ENCODE measurements at places on chromosomes 12 and 14. TPM values are rescaled to one million over a fixed set of nuclear protein-coding genes. Genes with fewer than 3 reads are reported as not detected.

GRCh38 chr14:65332141-65332871, 80.2 kb upstream of the FUT8 start:
- no peak overlapping the region for H3K4me3 ChIP-seq
- no peaks in the 10 kb centered on the region for H3K27me3 ChIP-seq

DNA sequence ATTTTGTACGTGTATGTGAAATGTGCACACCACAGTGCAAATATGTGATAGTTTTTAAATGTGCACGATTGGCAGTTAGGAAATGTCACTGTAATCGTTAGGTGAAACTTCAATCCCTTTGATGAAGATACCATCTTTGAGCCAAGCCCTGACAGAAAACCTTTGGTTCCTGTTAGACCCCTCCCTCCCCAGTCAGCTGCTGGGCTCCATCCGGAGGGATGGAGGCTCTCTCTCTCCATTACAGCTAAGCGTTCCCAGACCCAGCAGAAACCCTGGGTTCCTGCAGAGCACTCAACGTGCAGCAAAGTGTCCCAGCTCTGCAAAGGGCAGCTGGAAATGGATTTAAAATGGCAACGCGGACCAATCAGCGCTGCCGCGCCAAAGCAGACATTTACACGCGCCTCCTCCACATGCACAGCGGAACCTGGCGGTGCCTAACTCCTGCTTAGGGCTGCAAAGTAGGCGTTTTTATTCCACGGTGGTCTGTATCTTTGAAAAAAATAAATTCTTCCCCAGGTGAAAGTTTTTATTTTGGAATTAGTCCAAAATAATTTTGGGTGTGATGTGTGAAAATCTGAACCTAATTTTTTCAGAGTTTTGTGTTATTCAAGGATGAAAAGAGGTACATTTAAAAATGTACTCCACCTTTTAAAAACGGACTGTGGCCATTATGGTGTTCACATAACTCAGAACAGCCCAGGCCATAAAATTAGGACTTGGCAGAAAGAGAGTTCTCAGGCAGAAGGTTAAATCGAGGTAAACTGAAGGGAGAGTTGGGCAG, 1.4 kb upstream of the HMGA2 start:
- no peak overlapping the region for H3K4me3 ChIP-seq
- no peak overlapping the region for H3K27ac ChIP-seq
- H3K4me1 ChIP-seq: peaks cover 14% of the 10 kb centered on the region

DNA sequence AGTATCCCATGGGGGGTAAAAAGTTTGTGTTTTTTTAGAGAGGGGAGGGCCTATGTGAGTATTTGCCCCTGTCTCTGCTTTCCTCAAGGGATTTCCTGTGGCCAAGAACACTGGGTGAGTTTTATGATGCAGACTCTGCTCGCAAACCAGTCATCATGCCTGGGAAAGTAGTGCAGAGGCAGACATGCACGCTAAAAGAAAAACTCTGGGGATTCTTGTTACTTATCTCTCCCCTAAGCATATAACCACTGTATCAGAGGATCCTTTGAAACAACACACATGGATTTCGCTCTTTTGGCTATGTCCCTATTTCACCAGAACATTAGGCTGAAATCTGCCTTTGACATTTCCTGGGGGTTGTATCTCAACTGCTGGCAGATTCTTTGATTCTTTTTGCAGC, 1845.8 kb upstream of the SEL1L start:
- no peak overlapping the region for H3K27ac ChIP-seq
- H3K27me3 ChIP-seq: no peaks in the 10 kb centered on the region
- DNase-seq: no peak
- H3K36me3 ChIP-seq: no peaks in the 10 kb centered on the region

- H3K36me3 ChIP-seq: peaks cover 5% of the 10 kb centered on the region
- H3K4me1 ChIP-seq: peaks cover 66% of the 10 kb centered on the region
- H3K27me3 ChIP-seq: no peaks in the 10 kb centered on the region
- H3K27ac ChIP-seq: peak overlapping the region; percentile 75
These were observed 10.7 kb downstream of the CREBL2 start for GRCh38 chr12:12622418-12622817.

IGF1 gene
- not detected for polyA plus RNA-seq

DNA sequence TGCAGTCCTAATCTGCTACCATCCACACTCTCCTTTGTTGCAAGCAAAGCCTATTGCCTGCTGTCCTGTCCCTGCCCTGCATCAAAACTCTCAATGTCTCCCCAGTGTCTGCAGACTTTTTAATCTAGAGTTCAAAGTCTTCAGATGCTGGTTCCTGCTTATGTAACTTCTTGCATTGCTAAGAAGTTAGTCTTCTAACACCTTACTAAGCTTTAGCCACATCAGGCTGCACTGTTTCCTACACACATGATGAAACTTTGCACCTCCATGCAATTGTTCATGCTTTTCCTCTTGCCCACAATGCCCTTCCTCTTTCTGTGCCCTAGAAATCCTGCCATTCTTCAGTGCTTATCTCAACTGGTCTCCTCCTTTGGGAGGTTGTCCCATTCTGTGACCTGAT, 16.2 kb upstream of the DICER1 start:
- H3K27me3 ChIP-seq: no peaks in the 10 kb centered on the region
- H3K4me3 ChIP-seq: no peak overlapping the region
- H3K4me1 ChIP-seq: no peaks in the 10 kb centered on the region
- DNase-seq: no peak
- H3K36me3 ChIP-seq: no peaks in the 10 kb centered on the region

CKB gene
- polyA plus RNA-seq: 1.7 TPM

TOMM20L gene
- polyA plus RNA-seq: not detected

KRT75 gene
- polyA plus RNA-seq: not detected

TRHDE gene
- not detected for polyA plus RNA-seq

DNA sequence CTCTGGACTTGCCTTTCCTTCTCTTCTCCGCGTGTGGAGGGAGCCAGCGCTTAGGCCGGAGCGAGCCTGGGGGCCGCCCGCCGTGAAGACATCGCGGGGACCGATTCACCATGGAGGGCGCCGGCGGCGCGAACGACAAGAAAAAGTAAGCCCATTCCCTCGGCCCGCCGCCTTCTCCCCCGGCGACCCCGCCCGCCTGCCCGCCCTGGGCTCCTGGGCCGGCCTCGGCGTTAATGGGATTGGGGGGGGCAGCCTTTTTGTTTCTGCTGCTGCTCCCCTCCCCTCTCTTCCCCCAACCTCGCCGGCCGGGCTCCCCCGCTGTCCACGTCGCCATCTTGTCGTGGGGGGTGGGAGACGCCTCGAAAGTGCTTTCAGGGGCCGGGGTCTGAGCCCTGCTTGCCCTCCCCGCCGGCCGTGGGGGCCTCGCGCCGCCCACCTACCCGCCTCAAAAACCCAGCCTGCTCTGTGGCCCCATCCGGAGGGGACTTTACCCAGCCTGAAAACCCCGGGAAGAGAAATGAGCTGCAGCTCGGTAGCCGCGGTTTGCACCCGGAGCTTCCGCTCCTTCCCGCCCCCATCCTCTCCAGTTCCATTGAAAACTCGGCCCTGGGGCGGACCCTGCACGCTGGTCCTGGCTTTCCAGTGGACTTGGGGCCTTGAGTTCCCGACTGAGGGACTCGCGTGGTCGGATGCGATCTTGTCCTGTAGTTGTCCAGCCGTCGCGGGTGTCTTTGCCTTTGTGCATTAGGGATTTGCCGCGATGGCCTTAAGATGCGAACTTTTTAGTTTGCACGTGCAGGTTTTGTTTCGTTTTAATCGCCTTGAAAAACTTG, 598 bp downstream of the HIF1A start:
- H3K27ac ChIP-seq: peak overlapping the region; percentile 89
- peak; percentile 58 for DNase-seq
- H3K27me3 ChIP-seq: no peaks in the 10 kb centered on the region
- H3K4me3 ChIP-seq: peak overlapping the region; percentile 95

DNA sequence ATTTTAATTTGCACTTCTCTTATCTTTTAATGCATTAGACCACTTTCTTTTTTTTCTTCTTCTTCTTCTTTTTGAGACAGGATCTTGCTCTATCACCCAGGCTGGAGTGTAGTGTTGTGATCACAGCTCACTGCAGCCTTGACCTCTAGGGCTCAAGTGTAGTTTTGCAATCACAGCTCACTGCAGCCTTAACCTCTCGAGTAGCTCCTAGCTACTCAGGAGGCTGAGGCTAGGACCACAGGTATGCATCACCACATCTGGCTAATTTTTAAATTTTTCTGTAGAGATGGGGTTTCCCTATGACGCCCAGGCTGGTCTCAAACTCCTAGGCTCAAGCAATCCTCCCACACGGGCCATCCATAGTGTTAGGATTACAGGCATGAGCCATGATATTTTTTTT, 12.7 kb downstream of the TMED8 start:
- DNase-seq: no peak
- H3K4me3 ChIP-seq: no peak overlapping the region
- peaks cover 2% of the 10 kb centered on the region for H3K36me3 ChIP-seq
- H3K4me1 ChIP-seq: peaks cover under 1% of the 10 kb centered on the region
- H3K27ac ChIP-seq: no peak overlapping the region

KLC1 gene
- 65.4 TPM for polyA plus RNA-seq

SLC4A8 gene
- polyA plus RNA-seq: 0.16 TPM

GRCh38 chr12:28191051-28192048, 1.1 kb downstream of the CCDC91 start:
- peak overlapping the region; percentile 97 for H3K4me3 ChIP-seq
- peak overlapping the region; percentile 99 for H3K27ac ChIP-seq
- no peaks in the 10 kb centered on the region for H3K36me3 ChIP-seq

DNA sequence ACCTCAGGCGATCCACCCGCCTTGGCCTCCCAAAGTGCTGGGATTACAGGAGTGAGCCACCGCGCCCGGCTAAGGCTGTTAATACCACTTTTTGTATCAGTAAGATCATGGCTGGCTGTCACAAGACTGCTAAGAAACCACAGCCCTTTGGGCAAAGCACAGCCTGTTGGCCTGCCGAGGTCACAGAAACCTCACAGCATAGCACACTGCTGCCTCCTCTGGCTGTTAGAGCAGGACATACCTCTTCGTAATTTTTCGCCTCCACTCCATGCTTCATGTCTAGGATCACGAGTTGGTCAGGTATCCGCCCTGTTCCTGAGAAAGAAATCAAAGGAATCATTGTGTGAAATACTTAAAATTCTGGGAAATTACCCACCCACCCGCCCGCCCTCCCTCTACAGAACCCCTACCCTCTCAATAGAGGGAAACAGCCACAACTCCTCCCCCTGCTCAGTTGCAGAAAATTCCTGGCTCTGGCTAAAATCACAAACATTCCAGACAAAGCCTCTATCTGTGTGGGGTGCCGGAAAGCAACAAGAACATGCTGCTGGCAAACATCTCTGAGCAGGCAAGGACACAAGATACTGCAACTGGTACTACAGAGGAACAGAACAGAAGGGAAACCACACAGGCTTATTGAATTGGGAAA, 20.7 kb upstream of the NEK9 start:
- no peak overlapping the region for H3K27ac ChIP-seq
- no peak overlapping the region for H3K4me3 ChIP-seq
- H3K27me3 ChIP-seq: no peaks in the 10 kb centered on the region
- H3K36me3 ChIP-seq: peaks cover 46% of the 10 kb centered on the region
- peak; percentile 40 for DNase-seq
- peaks cover 24% of the 10 kb centered on the region for H3K4me1 ChIP-seq

OTX2 gene
- not detected for polyA plus RNA-seq

IRAK4 gene
- 33.5 TPM for polyA plus RNA-seq

DNA sequence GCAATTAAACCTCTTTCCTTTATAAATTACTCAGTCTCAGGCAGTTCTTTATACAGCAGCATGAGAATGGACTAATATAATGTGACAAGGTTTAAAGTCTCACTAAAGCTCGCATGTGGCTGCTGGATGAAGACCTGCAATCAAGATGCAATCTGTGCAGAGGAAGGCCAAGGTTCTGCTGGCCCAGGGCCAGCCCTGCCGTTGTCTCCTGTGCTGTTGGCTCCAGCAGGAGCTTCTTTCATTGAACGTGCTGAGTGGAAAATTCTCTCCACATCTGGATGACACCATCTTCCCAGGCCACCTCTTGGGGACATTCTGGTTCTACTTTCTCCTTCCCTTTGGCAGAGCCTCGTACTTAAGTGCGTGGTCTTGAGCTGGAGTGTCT, 742.2 kb downstream of the VRK1 start:
- H3K27ac ChIP-seq: no peak overlapping the region
- no peak overlapping the region for H3K4me3 ChIP-seq
- H3K4me1 ChIP-seq: peaks cover 3% of the 10 kb centered on the region
- no peak for DNase-seq
- H3K27me3 ChIP-seq: no peaks in the 10 kb centered on the region
- H3K36me3 ChIP-seq: no peaks in the 10 kb centered on the region

GRCh38 chr12:10716704-10717315, 6.3 kb downstream of the YBX3 start:
- peaks cover 1% of the 10 kb centered on the region for H3K4me1 ChIP-seq
- no peak overlapping the region for H3K27ac ChIP-seq
- peaks cover 24% of the 10 kb centered on the region for H3K27me3 ChIP-seq
- DNase-seq: no peak

DNA sequence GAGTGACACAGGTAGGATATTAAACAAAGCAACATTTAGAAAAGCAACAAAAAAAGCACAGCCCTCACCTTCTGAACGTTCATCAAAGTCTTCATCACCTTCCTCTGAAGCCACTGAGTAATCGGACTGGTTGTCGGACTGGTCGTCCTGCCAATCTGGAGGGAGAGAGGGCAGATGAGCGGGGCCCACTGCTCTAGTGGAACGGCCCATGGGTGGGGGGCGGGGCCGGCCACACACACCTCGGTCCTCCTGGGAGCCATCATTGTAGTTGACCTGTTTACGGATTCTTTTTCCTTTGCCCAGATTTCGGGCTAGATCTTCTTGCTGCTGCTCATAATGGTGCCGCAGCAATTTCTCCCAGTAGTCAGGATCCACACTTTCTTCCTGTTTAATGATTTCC, 14.9 kb upstream of the NOP2 start:
- DNase-seq: no peak
- no peaks in the 10 kb centered on the region for H3K27me3 ChIP-seq
- no peak overlapping the region for H3K27ac ChIP-seq
- H3K36me3 ChIP-seq: peaks cover 90% of the 10 kb centered on the region
- H3K4me1 ChIP-seq: no peaks in the 10 kb centered on the region

- no peak for DNase-seq
- peaks cover 22% of the 10 kb centered on the region for H3K27me3 ChIP-seq
- H3K27ac ChIP-seq: no peak overlapping the region
- no peaks in the 10 kb centered on the region for H3K36me3 ChIP-seq
These were observed 47.1 kb downstream of the EML1 start for GRCh38 chr14:99840265-99840664.

GRCh38 chr12:43316520-43316919, 235.5 kb downstream of the ADAMTS20 start:
- no peaks in the 10 kb centered on the region for H3K27me3 ChIP-seq
- no peak overlapping the region for H3K27ac ChIP-seq
- H3K4me3 ChIP-seq: no peak overlapping the region

ASCL1 gene
- not detected for polyA plus RNA-seq

DNA sequence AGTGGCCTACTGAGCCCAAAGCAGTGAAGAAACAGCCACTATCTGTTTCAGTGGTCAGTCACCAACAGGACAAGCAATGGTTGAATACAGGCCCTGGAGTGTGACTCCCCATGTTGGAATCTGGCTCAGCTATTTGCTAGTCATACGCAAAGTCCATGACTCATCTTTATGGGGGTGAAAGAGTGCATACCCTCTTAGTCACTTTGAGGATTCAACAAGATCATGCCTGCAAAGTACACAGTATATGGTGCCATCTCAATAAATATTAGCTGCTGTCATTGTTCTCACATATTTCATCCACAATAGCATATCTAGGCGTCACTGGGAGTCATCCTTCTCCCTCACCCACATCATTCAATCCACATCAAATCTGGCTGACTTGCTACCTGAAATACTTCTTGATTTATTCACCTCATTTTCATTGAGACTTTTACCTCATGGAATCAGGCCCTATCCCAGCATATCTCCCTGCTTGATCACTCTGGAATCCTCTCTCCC, 26.4 kb upstream of the STAB2 start:
- DNase-seq: no peak
- no peak overlapping the region for H3K27ac ChIP-seq
- H3K4me3 ChIP-seq: no peak overlapping the region
- no peaks in the 10 kb centered on the region for H3K36me3 ChIP-seq

GRCh38 chr12:57736741-57737466, 1.6 kb downstream of the AGAP2 start:
- no peak overlapping the region for H3K4me3 ChIP-seq
- no peaks in the 10 kb centered on the region for H3K27me3 ChIP-seq
- peaks cover 34% of the 10 kb centered on the region for H3K4me1 ChIP-seq
- DNase-seq: no peak
- H3K36me3 ChIP-seq: peaks cover 46% of the 10 kb centered on the region

All from CD4-positive, CD25-positive, alpha-beta regulatory T cell (primary cell).